ENCODE measurements at places on chromosomes 12 and 14.
A peak's percentile ranks its signal among the peaks of the same experiment; 100 is the strongest.

- DNase-seq, result peak; percentile 93
Observed at GRCh38 chr12:121784460-121784859, 9.0 kb downstream of the RHOF start.

DNA sequence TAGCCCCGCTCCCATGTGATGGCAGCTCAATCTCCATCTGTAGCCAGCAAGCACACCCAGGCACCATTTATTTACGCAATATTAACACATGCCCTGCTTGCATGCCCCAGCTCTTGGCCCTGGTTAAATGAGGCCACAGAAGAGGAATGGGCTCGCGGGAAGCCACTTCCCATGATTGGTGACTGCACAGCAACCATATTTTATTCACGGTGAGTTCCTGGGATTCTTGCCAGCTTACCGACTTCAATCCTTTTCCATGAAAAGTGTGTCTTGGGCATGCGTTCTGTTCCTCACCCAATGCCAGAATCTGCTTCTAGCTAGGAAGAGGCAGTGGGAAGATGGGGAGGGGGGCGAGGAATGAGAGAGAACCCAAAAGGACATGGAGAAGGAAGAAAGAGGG lies 54.7 kb downstream of the PITPNM2 start:
- peak; percentile 39 for DNase-seq

GRCh38 chr14:77062261-77062660 lies 33.8 kb upstream of the IRF2BPL start:
- no peak for DNase-seq

GRCh38 chr14:50339178-50339804 lies 27.2 kb downstream of the DMAC2L start:
- DNase-seq, result no peak

DNA sequence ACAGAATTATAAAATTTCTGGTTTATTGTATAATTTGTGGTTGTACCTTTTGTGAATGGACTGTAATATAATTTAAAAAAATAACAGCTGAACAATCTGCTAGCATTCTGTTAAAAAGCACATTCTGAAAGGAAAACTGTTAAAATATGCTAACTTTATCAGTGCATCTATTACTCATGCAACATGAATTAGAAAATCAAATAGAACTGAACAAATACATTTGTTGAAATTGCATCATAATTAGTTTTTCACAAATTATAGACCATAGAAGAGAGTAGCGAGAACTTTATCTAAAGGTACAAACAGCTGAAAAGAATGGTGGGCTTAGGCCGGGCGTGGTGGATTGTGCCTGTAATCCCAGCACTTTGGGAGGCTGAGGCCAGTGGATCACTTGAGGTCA lies 33.0 kb downstream of the PTPN21 start:
- no peak for DNase-seq

Measured in fibroblast of skin of right biceps (primary cell).